ENCODE measurements at places on chromosomes 12 and 14.

- DNase-seq: peak; percentile 44
Measured at GRCh38 chr14:93103392-93104080, 12.2 kb downstream of the ITPK1 start.

DNA sequence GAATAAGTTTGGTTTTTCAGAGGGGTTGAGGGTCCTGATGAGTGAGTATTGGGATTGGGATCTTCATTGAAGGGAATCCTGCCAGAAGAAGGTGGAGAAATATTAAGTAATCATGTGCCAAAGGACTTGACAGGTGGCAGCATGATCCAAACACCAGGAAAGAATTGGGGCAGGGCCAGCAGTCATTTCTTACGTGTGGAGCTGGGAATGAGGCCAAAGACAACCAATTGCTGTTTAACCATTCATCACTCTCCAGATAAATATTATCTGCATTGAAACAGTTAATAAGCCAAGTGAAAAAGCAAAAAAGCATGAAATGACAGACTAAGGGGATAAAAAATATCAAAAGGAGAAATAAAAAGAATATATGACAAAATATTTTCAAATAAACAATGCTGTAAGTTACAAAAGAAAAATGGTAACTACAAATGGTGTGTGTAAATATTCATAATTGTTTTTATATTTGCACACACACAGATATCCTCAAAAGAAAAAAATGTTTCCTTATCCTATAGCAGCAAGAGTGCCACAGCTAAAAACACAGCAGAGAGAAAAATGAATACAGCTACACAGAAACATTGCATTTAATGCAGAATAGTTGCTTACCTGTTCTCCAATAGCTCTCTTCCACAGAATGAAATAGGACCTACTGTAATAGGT lies 26.2 kb downstream of the C2CD5 start:
- no peak for DNase-seq

DNA sequence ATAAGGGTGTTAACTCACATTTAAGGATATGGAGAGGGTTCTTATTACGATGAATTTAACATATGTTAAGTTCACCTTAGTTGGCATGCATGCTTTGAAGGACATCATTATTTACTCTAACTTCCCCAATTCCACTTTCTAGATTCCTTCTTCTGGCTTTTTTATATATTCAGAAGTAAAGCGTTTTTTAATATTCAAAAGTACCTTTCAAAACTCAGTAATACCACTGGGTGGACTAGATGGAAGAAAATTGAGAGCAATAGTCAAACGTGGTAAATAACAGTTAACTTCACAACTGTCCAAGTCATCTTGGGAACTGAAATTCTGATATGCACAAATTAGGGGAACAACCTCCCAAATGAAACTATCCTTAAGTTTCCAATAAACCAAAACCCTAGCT lies 9.1 kb downstream of the SINHCAF start:
- no peak for DNase-seq

GRCh38 chr12:30692470-30692869 lies 3.2 kb downstream of the IPO8 start:
- DNase-seq: no peak

- no peak for DNase-seq
Measured at GRCh38 chr12:91702843-91703425, 442.7 kb downstream of the BTG1 start.

GRCh38 chr12:6970096-6970527 lies 352 bp downstream of the PHB2 start:
- DNase-seq: no peak

DNA sequence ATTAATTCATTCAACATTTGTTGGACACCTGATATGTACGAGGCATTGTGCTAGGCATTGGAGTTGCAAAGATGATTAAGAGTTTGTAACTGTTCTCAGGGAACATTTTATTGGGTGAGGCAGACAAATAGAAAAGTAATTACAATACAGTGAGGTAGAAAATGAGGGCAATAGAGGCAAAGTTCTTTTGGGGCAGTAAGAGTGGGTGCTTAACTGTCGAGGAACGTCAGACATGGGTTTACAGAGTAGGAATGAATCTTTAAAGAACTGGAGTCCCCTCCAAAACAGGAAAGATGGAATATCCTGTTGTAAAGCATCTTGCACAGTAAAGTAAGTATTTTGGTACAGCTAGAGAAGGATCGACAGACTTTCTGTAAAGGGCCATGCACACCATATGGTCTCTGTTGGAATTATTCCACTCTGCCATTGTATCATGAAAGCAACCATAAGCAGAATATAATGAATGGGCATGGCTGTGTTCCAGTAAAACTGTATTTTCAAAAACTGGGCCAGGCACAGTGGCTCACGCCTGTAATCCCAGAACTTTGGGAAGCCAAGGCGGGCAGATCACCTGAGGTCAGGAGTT lies 9.1 kb downstream of the CREBL2 start:
- DNase-seq: no peak

All from stimulated activated CD4-positive, alpha-beta T cell treated with anti-CD3 and anti-CD28 coated beads, TNF-alpha, amount 100 ng/mL, for 4 hours (primary cell).